ENCODE measurements at places on chromosomes 16 and 17. TPM values are rescaled to one million over a fixed set of nuclear protein-coding genes. Genes with fewer than 3 reads are reported as not detected.
A peak's percentile ranks its signal among the peaks of the same experiment; 100 is the strongest.

DNA sequence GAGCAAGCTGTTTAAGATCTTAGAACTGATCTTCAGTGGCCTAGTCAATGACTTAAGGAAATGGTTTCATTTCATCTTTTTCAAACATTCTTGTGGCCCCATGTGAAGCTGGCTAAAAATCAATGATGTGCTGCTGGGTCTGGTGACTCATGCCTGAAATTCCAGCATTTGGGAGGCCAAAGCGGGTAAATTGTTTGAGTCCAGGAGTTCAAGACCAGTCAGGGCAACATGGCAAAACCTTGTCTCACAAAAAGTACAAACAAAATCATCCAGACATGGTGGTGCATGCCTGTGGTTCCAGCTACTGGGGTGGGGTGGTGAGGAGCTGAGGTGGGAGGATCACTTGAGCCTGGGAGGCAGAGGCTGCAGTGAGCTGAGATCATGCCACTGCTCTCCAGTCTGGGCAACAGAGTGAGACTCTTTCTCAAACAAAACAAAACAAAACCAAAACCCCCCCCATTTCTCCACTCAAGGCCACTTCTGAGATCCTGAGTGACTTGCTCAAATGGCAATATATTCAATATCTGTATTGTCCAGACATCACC, 17.4 kb upstream of the COL1A1 start:
- DNase-seq = no peak

GRCh38 chr16:35181422-35182030, 1722.1 kb downstream of the TP53TG3F start:
- no peak for DNase-seq

DNA sequence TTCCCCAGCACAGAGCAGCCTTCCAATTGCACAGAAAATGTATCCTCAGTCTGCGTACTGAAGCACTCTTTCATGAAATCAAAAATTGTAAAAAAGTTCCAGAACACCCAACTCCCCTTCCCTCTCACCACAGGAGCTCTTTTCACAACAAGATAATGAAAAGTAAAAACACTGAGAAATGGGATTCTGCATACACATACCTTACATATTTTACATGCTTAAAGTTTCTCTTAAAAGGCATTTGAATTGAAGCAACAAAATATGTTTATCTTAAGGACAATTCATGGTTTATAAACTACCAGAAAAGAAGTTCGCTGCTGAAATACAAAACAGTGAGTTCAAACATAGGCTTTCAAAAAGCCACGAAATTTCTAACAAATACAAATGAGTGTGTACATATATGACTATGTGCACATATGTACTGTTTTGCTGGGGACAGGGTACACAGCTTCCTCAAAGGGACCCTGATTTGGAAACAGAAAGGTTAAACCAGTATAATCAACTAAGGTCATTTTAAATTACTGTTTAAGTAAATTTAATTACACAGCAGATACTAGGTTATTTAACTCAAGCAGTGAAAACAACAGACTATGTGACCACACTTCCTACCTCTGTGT, 33.8 kb downstream of the COG1 start:
- no peak for DNase-seq

Gene SGCA
- 0.34 TPM for total RNA-seq

- no peak for DNase-seq
These were observed 247.2 kb downstream of the XYLT1 start for GRCh38 chr16:17223576-17223975.

Gene CHD9
- total RNA-seq = 13.8 TPM

DNA sequence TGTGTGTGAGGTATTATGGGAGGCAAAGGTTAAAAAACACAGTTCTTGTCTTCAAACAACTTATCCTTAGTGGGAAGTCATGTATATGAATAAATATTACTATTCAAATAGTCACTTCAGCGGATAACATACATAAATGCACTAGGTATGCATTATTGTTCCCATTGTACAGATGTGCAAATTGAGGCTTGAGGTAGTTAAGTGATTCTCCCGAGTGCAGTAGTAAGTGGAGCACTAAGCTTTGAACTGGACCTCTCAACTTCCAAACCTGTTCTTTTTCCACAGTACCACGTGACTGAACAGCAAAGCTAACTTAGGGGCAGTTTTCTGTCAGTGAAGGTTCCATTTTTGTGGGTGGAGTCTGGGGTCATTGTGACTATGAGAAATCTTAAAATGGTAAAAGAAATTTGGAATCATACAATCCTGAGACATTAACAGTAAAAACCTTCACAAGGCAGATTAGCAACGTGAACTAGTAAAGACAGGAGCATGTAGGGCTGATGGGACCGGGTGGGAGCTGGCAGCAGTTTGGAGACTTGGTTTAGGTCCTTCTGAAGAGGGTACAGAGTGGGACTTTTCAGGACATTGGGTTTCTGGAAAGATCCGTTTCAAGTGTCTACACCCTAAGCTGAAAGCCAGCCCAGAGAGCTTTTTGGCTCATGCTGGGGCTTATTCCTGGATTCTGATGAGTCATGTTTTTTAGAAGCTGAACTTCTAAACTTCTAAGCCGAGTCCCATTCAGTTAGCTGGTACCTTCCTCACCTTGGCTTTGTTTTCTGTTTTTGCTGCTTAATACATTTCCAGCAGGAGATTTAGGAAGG, 204.9 kb downstream of the PRKCA start:
- DNase-seq = no peak

Gene CHST4
- 0.16 TPM for total RNA-seq

- peak; percentile 4 for DNase-seq
These were observed 1.1 kb downstream of the ZNF423 start for GRCh38 chr16:49854796-49855203.

DNA sequence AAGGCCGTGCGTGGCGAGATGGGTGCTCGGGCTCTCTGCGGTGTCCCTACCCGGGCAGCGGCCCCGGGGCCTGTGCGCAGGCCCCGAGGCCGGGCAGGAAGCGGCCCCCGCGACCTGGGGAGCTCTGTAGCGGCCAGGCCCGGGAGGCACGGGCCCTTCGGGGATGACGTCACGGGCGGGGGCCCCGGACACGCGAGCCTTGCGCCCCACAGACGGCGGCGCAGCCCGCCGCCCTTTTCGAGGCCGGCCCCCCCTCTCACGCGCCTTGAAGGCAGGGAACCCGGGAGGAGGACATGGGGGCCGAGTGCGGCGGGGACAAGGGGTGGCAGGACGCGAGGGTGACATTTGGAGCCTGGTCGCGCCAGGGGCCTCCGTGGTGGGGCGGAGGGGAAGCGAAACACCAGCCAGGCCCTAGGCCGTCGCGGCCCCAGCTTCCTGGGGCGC, 1.1 kb downstream of the RAI1 start:
- peak; percentile 73 for DNase-seq

- no peak for DNase-seq
These were observed 23.7 kb upstream of the PMFBP1 start for GRCh38 chr16:72195609-72196008.

Measured in activated CD8-positive, alpha-beta T cell treated with anti-CD3 and anti-CD28 coated beads for 36 hours (primary cell).